Kasumi-1 (cell line): ENCODE measurements at places on chromosomes 7 and 10.

- no peak for DNase-seq
Measured at GRCh38 chr10:35542303-35542702, 62.8 kb upstream of the GJD4 start.

GRCh38 chr10:85986777-85987176 is 379.8 kb downstream of the GRID1 start:
- DNase-seq = no peak

DNA sequence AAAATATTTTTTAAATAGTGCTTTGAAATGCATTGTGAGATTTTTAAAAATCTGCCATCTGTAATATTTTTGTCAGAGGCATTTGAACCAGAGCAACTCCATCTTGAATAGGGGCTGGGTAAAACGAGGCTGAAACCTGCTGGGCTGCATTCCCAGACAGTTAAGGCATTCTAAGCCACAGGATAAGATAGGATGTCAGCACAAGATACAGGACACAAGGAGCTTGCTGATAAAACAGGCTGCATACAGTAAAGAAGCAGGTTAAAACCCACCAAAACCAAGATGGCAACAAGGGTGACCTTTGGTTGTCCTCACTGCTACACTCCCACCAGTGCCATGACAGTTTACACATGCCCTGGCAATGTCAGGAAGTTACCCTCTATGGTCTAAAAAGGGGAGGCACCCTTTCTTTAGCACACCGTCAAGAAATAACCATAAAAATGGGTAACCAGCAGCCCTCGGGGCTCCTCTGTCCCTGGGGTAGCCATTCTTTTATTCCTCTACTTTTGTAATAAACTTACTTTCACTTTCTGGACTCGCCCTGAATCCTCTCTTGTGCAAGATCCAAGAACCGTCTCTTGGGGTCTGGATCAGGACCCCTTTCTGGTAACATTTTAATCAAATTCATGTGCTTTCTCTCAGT is 273.7 kb downstream of the SEMA3D start:
- no peak for DNase-seq

DNA sequence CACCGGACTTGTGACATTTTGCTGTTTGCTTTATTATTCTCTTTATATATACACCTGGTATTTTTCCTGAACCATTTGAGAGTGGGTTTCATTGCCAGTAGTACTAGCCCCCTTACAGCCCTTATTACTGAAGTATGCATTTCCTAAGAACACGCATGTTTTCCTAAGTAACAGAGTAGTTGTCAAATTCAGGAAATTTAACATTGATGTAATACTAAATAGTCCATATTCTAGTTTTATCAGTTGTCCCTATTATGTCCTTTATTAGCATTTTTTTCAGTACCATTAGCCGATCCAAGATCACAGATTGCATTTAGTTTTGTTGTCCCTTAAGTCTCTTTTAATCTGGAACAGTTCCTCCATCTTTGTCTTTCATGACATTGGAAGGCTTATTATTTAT is 8.0 kb downstream of the KMT2E start:
- no peak for DNase-seq

DNA sequence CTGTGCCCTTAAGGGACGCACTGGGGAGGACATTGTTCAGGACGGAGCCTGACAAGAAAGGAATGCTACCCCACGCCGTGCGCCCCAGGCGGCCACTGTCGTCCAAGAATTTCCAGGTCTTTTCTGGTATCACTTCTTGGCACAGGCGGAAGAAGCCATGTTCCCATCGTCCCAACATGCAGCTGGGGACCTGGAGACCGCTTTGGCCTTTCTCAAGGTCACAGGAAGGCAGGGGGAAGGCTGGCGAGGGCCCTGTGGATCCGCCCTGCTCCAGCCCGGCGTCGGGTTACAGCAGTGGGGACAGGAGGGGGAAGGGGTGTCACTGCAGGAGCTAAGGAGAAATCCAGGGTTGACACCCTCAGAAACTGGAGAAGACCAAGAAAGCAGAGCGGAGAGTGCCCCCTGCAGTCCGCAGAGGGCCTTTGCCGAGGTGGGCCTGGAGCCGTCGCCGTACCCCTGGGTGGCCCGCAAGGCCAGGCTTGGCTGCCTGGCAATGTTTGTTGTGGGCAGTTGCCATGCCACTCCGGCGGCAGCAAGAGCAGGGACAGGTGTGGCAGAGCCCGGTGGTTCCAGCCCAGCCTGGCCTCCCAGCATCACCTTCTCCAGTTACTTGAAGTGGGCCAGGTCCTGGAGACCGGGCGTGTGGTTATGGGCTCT is 104.1 kb downstream of the LHPP start:
- peak; percentile 79 for DNase-seq

DNA sequence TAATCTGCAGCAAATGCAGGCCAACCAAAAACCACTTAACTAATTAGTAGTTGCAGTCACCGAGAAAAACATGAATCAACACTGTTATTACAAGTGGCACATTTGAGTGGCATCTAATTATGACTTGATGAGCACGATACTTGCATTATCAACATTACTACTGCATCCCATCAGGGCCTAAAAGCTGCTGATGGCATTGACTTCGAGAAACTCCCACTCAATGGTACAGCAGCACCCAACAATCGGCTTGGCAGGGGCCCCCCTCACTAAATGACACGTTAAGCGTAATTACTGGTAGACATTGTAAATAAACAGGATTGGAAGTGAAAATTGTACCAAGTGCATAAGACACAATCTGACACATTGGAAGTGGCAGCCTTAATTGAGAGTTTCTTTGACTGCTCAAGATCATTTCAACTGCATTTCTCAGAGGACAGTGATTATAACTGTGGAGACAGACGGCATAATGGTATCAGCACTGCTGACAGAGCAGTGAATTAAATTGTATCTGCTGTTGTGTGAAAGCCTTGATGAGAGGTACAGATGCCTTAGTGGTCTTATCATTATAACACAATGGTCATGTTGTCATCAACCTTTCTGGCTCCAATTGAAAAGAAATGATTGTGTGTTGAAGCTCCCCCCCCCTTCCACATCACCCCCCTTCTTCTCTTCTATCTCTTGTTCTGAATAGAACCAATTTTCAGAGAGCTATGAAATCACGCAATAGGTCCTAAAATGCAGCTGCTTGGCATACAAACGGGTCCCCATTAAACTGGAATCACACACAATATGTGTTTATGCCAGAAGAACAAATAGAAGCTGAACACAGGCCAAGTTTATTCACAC is 43.4 kb downstream of the SHTN1 start:
- no peak for DNase-seq

- no peak for DNase-seq
Measured at GRCh38 chr10:51821045-51821444, 121.7 kb upstream of the CSTF2T start.
